K562 (cell line): ENCODE measurements at places on chromosomes 1 and 21.

DNA sequence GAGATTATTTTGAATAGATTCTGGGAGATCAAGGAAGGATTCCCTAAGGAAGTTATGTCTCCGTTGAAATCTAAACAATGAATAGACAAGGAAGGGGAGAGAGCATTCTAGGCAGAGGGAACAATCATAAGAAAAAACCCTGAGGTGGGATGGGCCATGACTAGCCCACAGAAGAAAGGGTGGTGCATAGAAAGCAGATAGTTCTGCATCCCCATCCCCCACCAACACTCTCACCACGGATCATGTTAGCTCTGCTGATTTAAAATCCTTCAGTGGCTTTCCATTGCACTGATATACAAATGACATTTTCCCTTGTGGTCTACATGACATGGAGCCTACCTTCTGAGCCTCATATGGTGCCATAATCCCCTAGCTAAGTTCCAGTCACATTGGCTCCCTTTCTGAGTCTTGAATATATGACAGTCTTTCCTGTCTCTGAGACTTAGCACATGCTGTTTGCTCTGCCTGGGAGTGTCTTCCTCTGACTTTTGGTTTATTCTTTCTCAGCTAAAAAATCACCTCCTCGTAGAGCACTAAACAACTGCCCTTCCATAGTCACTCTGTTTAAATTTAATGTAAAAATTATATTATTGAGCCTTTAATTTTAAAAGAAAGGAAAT, 15.2 kb downstream of the SCMH1 start:
- H3K27me3 ChIP-seq = no peaks in the 10 kb centered on the region
- 0 out of 3 replicates have a peak, but pooled peaks cover 2% of the 10 kb centered on the region for H3K36me3 ChIP-seq
- no peaks in the 10 kb centered on the region for H3K4me1 ChIP-seq
- DNase-seq = no peak
- H3K27ac ChIP-seq = no peak overlapping the region

DNA sequence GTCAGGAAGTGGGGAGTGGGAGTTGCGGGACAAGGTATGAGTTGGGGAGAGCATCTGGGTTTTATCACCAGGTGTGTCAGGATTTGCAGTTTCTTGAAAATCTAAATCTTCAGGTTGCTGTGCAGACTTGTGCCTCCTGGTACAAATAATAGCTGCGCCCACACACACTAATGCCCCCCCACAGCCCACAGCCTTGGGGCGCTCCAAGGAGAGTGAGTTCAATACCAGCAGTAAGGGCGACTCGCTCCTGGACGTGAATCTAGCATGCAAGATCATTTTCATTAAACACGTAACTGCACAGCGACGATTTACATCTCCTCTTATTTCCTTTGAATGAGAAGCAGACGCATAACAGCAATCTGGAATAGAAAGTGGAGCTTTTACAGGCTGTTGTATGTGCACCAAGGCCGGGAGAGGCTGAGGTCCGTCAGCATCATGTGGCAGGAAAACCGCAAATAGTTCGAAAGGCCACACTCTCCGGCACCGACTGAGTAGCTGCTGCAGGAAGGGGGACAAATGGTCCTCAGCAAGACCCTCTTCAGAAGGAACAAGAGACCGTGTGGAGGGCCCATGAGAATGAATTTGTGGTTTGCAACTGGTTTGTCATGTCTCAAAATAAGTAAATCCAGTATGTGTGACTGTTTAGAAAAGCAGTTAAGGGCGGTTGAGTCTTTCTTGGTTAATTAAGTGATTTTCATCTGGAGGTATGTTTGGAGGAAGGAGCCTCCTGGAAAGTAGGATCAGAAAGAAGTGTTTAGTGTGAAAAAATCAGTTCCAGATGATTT, 439.5 kb downstream of the SMYD3 start:
- H3K4me3 ChIP-seq = no peak overlapping the region
- H3K4me1 ChIP-seq = peaks cover 34% of the 10 kb centered on the region
- no peak for DNase-seq
- H3K27ac ChIP-seq = no peak overlapping the region
- no peaks in the 10 kb centered on the region for H3K27me3 ChIP-seq
- H3K36me3 ChIP-seq = no peaks in the 10 kb centered on the region; the same call in 2 of the 3 replicates

GRCh38 chr1:201436393-201436792, 14.9 kb upstream of the TNNI1 start:
- no peaks in the 10 kb centered on the region; the same call in 2 of the 3 replicates for H3K27me3 ChIP-seq
- no peak overlapping the region for H3K4me3 ChIP-seq
- H3K4me1 ChIP-seq = peaks cover 4% of the 10 kb centered on the region; the same call in 2 of the 3 replicates
- no peaks in the 10 kb centered on the region for H3K36me3 ChIP-seq
- no peak overlapping the region for H3K27ac ChIP-seq

GRCh38 chr1:77926561-77927357, 38.3 kb downstream of the NEXN start:
- DNase-seq = no peak
- H3K27me3 ChIP-seq = no peaks in the 10 kb centered on the region
- H3K4me3 ChIP-seq = peak overlapping the region; percentile 23; the same call in 1 of the 2 replicates
- H3K27ac ChIP-seq = no peak overlapping the region

GRCh38 chr21:46465651-46466050, 7.0 kb downstream of the DIP2A start:
- H3K27ac ChIP-seq = no peak overlapping the region
- H3K36me3 ChIP-seq = peaks cover 53% of the 10 kb centered on the region; the same call in 2 of the 3 replicates
- no peaks in the 10 kb centered on the region for H3K27me3 ChIP-seq
- DNase-seq = no peak
- no peak overlapping the region for H3K4me3 ChIP-seq
- no peaks in the 10 kb centered on the region for H3K4me1 ChIP-seq

- no peaks in the 10 kb centered on the region for H3K27me3 ChIP-seq
- H3K27ac ChIP-seq = no peak overlapping the region
- no peak overlapping the region for H3K4me3 ChIP-seq
These were observed 53.8 kb downstream of the SERBP1 start for GRCh38 chr1:67376381-67376780.

DNA sequence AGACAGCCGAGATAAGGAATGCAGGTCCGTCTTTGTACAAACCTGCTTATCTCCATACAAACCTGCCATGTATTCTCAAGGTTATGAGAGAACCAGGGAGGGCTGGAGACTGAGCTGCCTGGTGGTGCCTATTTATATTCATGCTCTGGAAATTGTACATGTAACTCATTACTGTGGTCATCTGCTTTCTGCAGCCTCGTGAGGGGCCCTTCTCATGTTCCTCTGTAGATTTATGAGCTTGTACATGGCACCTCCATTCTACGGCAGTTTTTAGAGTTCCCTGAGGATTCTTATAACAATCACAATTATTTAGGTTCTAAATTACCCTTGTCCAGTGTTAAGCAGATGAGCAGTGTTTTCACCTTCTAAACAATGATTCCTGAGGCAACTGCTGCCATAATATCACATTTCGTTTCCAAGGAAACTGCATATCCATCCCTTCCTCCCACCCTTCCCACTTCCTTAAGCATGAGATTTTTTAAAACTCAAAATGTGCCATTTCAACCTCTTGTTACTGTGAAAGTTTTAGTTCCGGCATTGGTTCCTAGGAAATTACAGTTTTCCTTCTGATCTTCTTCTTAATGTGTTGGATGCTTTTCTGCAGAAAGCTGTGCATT, 112.1 kb downstream of the ST6GALNAC3 start:
- no peak for DNase-seq
- no peaks in the 10 kb centered on the region for H3K27me3 ChIP-seq
- no peaks in the 10 kb centered on the region for H3K36me3 ChIP-seq
- no peaks in the 10 kb centered on the region for H3K4me1 ChIP-seq
- H3K27ac ChIP-seq = no peak overlapping the region
- H3K4me3 ChIP-seq = no peak overlapping the region

DNA sequence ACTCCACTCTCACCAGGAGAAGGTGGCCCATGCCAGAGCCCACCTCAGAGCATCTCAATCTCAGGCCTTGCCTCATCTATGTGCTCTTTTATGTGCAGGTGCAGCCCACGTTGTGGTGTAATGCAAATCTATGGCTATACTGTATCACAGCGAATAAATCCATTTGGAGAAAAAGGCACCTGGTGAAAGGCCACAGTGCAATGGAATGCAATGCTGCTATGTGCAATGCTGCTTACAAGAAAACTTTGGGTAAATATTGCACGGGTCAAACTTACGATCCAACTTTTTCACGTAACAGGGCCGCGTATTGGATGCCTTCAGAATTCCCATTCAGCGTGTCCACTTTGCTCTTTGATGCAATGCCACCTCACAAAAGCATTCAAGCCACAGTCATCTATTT, 13.5 kb downstream of the ZBTB18 start:
- no peak for DNase-seq
- H3K36me3 ChIP-seq = no peaks in the 10 kb centered on the region
- no peak overlapping the region for H3K4me3 ChIP-seq
- H3K27ac ChIP-seq = no peak overlapping the region
- no peaks in the 10 kb centered on the region for H3K4me1 ChIP-seq
- peaks cover 34% of the 10 kb centered on the region for H3K27me3 ChIP-seq

DNA sequence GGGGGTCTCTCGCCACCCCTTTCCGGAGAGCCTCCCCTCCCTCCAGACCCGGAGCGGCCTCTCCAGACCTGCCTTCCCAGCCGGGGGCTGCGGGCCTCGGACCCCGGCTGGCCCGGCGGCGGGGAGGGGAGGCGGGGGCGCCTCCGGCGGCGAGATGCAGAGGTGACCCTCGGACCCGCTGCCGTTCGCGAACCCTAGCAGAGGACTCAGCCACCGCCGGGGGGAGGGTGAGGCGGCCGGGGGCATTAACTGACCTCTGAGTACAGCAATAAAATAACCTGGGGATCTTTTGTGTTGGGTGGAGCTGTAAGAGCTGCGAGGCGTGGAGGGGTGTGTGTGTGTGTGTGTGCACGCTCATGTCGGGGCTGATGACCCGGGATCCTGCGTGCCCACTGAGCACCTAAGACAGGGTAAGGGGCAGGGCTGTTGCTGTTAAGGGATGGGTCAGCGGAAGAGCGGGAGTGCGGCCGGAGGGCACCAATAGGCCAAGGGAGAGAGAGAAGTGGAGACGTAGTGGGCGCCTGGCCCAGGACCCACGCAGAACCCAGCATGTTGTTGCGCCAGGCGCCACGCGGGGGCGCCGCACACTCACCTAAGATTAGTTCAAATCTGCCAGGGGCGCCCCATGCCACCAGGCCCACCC, 6.3 kb downstream of the HAPLN2 start:
- peak; percentile 51 for DNase-seq
- H3K27ac ChIP-seq = peak overlapping the region; percentile 69
- H3K36me3 ChIP-seq = no peaks in the 10 kb centered on the region
- H3K4me1 ChIP-seq = peaks cover 25% of the 10 kb centered on the region
- no peaks in the 10 kb centered on the region; the same call in 1 of the 2 replicates for H3K27me3 ChIP-seq
- peak overlapping the region; percentile 52 for H3K4me3 ChIP-seq

DNA sequence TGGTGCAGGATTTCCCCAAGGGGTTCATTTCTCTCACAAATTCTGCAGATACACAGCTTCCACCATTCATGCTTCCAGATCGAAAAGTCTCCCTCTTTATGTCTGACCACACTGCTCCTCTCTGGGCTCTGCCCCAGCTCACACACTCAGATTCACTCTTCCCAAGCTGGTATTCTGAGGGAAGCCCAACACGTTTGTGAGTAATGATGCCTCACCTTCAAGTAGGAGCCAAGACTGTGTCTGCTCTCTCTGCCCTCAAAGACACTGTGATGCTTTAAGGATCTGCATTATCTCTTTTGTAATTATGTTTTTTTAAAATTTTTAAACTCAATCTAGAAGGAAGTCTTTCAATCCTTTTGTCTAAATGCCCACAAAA, 19.8 kb downstream of the PRAMEF11 start:
- DNase-seq = no peak
- H3K4me1 ChIP-seq = no peaks in the 10 kb centered on the region
- H3K4me3 ChIP-seq = no peak overlapping the region
- no peaks in the 10 kb centered on the region for H3K36me3 ChIP-seq

DNA sequence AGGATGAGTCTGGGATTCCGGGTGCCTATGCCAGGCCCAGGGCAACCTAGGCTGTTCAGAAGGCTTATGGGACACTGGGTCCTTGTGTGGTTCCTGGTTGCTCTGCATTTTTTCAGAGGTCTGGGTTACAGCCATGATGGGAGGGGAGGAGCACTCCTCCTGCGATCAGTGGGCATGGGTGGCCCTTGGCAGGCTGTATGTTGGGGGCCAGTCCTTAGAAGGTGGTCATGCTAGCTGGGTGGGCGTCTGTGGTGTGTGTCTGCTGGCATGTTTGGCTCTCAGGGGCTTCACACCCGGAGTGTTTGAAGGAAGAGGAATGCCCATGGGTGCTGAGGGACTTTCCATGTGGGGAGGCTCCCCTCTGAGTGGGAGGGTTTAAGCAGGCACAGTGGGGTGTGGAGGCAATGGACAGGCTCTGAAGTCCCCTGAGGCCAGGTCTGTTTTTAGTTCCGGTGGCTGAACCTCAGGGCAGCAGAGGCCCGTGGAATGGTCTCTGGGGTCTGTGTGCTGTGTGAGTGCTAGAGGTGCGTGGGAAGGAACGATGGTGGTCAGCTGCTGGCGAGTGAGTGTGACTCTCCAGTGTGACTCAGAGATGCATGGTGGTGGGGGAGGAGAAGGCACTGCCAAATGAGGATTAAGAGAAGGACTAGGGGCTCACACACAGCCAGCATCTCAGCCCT, 25.3 kb downstream of the CACNA1E start:
- H3K27ac ChIP-seq = no peak overlapping the region
- H3K4me3 ChIP-seq = no peak overlapping the region
- no peaks in the 10 kb centered on the region for H3K27me3 ChIP-seq
- H3K4me1 ChIP-seq = no peaks in the 10 kb centered on the region
- H3K36me3 ChIP-seq = no peaks in the 10 kb centered on the region

GRCh38 chr1:8317647-8318381, at the start of gene SLC45A1:
Gene SLC45A1, plus strand, starts transcription at chr1:8318114. Its CDS starts 6,216 bp downstream, at chr1:8324330.
- peak; percentile 95 for DNase-seq
- no peaks in the 10 kb centered on the region for H3K36me3 ChIP-seq
- H3K27ac ChIP-seq = no peak within 1 kb of the TSS

GRCh38 chr1:174812656-174813055, 187.1 kb upstream of the CACYBP start:
- H3K27me3 ChIP-seq = no peaks in the 10 kb centered on the region
- no peaks in the 10 kb centered on the region for H3K4me1 ChIP-seq

DNA sequence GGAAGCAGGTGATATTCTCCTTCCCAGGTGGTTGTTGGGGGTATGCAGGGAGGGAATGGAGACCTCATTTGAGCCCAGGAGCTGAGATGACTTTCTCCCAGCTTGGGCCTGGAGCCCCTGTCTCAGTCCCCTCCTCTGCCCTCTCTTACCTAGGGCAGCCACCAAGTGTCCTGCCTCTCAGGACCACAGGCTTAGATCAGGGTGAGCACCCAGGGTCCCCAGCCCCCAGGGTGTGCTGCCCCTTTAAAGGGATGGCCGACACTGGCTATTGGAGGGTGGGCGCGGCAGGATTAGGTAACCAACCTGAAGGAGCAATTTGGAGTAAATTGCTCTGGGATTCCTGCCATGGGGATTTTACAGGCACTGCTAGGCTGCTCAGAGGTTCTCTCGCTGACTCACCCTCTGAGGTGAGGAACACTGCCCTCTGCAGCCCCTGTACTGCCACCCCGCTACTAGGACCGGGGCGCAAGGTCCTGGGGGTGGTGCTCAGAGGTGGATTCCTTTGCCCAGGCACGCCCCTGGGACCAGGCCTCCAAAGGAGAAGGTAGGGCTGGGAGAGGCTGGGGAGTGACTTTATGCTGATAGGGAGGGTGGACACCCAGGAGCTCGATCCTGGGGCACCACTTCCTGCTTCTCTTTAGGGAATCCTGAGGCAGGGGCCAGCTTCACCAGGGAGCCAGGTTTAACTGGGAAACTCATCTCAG, 1.5 kb downstream of the RPS6KA1 start:
- peaks cover 18% of the 10 kb centered on the region; the same call in 1 of the 3 replicates for H3K36me3 ChIP-seq
- peak overlapping the region; percentile 58 for H3K27ac ChIP-seq
